ENCODE measurements at places on chromosomes 2 and 18.

- DNase-seq, result no peak
Measured at GRCh38 chr2:40287195-40287594, 164.7 kb downstream of the SLC8A1 start.

GRCh38 chr2:9844576-9844975 is 1.3 kb downstream of the TAF1B start:
- no peak for DNase-seq

GRCh38 chr18:3120356-3120755 is 99.4 kb downstream of the MYOM1 start:
- DNase-seq, result no peak

- no peak for DNase-seq
Measured at GRCh38 chr18:1383465-1383864, 478.8 kb downstream of the ADCYAP1 start.

DNA sequence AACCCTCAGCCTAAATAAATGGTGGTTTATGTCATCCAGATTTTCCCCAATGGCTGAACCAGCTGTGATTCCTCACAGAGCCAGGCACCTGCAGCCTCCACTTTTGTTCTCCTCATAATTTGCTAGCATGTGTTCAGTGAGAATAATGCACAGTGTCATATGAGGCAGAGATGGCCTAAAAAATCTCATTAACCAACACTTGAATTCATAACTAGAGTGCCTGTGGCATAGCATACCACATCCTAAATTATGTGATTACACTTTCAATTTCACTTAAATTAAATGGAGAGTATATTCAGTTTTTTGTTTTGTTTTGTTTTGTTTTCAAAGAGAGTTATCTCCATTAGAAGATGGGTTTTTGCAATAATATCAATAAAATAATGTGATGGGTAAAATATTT is 488.0 kb downstream of the CBLN2 start:
- no peak for DNase-seq

All from stimulated activated CD4-positive, alpha-beta T cell treated with anti-CD3 and anti-CD28 coated beads, TNF-alpha, amount 100 ng/mL, for 1 hour (primary cell).